ENCODE measurements at places on chromosomes 7 and 10.

DNA sequence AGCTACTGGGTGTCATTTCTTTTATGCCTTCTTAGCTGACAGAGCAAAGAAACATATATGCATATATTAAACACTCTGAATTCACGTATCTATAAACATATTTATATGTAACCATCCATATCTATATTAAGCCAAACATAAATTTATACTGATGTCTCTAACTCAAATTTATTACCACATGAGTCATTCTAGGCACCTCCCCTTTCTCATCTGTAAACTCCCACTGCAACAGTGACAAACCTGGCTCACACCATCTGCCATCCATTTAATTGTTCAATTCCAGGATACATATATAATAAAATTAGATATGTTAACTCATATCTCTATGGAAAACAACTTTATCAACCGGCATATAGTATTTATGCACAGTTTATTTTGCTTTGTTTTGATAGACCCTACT lies 722.3 kb downstream of the SORCS1 start:
- no peak for DNase-seq

DNA sequence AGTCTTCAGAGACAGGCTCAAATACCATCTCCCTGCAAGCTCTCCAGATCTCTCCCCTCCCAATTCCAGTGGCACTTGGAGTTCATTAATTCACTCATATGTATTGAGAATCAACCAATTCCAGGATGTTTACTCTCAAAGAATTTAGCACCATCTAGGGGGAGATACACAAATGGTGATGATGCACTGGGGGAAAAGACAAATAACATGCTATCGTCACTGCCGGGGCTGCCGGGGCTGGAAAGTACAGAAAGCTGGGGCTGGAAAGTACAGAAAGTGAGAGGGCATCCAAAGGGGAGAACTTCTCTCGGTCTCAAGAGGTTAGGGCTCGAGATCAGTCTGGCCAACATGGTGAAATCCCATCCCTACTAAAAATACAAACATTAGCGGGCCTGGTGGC lies 118.7 kb downstream of the MKX start:
- no peak for DNase-seq

DNA sequence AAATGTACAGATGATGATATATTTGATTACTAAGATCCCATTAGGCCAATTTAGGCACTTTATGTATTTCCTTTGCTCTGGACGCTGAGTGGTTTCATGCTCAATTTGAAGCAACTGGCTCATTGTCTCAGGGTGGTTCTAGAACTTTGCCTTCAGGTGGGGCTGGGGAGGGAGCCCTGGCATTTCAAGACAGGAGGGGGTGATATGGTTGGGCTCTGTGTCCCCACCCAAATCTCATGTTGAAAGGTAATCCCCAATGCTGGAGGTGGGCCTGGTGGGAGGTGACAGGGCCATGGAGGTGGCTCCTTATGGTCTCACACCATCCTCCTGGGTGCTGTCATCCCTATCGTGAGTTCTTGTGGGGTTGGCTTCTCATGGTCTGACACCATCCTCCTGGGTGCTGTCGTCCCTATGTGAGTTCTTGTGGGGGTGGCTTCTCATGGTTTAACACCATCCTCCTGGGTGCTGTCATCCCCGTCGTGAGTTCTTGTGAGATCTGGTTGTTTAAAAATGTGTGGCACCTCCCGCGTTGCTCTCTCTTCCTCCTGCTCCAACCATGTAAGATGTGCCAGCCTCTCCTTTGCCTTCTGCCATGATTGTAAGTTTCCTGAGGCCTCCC lies 151.5 kb upstream of the KLF6 start:
- no peak for DNase-seq

DNA sequence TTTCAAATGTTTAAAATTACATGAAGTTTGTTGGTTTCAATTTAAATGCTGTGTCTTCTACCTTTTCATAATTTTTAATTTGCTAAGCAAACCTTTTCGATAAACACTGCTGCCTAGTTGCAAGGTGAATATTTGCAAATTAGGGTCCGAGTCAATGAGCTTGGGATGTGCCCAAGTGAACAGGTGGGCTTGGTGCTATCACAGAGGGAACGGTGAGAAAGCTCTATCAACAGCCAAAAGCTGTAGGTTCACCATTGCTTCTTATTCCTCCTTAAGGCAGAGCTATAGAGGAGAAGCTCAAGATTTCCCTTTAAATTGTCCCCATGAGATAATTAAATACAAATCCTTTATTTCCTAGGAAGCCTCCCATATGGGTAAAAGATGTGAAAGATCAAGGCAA lies 245.3 kb upstream of the CELF2 start:
- no peak for DNase-seq

DNA sequence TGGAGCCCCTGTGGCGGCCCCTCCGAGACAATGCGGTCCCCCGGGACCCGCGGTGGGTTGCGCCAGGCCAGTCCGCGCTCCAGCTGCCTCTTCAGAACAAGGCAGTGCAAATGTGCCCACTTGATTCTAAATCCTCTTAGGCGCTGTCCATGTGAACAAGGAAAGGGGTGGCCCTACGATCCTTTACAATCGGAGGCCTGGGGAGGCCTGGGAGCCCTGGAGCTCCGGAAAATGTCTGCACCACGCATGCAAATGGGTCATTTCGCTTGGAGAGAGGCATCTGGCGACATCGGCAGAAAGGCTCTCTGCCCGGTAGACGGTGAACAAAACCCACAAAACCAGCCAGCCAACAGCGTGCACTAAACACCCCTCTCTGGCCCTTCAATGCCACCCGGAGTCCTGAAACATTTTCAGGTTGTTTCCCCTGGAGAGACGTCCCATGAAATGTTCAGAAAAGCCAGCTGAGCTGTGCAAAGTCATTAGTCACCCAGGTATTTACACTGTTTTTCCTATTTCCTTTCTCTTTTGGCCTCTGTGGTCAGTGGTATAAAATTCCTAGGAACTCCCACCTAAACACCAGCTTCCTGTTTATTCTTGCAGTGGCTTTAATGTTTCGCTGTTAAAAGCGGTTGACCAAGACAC lies 102.8 kb upstream of the ZNF438 start:
- peak; percentile 76 for DNase-seq

GRCh38 chr10:48452879-48453412 lies 146.5 kb downstream of the MAPK8 start:
- DNase-seq, result no peak

DNA sequence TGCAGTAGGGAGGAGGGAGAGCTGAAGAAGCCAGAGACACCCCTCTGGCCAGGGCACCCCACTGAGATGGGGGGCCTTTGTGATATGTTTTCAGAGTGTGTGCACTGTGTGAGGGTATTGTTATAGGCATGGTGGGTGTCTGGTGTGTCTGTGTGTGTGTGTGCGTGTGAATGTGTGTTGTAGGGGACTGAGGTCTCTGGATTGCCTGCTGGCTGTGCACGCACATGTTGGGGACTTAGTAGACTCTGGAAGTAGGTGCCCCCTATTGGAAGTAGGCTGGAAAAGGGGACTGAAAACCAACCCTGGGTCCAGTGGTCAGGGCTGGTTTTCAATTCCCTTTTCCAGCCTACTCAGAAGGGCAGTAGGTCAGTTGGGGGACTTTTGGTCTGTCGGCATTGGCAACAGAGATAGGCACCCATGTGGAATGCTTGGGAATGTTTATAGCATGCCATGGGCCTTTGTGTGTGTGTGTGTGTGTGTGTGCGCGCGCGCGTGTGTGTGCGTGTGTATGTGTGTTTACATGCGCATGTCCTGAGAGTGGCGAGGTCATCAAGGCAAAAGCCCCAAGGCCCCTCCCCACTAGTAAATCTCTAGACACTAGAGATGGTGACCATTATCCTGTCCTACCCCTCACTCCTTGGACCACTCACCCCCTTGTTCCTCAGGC lies 78.8 kb downstream of the HIF1AN start:
- no peak for DNase-seq

DNA sequence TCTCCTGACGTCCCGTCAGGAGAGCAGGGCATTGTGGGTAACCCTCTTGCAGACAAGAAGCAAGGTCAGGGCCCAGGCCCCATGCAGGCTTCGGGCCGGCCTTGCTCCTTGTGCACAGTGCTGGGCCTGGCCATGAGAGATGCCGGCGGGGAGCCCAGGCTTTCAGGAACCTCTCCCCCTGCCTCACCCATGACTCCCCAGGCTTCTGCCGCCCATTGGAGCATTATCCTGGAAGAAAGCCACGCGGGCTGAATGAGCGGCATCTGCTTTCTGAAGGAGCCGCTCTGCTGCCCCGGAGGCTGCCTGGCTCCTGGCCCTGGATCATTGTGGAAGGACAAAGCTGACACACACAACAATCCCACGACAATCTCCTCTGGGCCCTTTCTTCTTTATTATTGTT lies 233.5 kb downstream of the TCF7L2 start:
- DNase-seq, result no peak

- DNase-seq, result no peak
Measured at GRCh38 chr7:98211221-98211675, at the start of gene BHLHA15. BHLHA15 (plus strand) TSS chr7:98211439; CDS start chr7:98212310, 871 bp downstream.

DNA sequence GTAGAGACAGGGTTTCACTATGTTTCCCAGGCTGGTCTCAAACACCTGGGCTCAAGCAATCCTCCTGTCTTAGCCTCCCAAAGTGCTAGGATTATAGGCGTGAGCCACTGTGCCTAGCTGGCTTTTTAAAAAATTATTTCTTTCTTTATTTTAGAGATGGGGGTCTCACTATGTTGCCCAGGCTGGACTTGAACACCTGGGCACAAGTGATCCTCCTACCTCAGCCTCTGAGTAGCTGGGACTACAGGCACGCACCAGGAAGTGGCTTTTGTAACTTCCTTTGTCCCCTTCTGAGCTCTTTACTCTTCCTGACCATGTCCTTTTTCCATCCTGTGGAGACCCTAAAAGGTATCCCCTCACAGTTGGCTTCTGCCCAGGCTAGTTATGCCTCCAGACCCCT lies 2.1 kb upstream of the MYOZ1 start:
- no peak for DNase-seq

DNA sequence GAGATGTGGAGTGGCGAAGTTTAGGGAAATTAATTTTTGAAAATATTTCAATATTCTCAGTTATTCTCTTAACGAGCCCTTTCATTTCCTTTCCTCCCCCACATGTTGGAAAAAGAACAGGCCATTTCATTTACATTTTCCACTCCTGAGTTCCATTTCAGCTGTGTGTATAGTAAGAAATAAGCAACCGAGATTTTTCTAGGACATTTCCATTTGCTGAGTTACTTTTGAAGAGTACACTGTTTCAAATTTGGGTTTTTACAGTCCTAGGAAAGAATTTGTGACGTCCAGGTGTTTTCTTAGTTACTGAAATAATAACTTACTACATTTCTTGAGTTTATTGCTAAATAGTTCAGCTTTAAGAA lies 1.2 kb downstream of the SEPTIN7 start:
- no peak for DNase-seq

GRCh38 chr7:106893591-106893990 lies 28.5 kb downstream of the PIK3CG start:
- no peak for DNase-seq

DNA sequence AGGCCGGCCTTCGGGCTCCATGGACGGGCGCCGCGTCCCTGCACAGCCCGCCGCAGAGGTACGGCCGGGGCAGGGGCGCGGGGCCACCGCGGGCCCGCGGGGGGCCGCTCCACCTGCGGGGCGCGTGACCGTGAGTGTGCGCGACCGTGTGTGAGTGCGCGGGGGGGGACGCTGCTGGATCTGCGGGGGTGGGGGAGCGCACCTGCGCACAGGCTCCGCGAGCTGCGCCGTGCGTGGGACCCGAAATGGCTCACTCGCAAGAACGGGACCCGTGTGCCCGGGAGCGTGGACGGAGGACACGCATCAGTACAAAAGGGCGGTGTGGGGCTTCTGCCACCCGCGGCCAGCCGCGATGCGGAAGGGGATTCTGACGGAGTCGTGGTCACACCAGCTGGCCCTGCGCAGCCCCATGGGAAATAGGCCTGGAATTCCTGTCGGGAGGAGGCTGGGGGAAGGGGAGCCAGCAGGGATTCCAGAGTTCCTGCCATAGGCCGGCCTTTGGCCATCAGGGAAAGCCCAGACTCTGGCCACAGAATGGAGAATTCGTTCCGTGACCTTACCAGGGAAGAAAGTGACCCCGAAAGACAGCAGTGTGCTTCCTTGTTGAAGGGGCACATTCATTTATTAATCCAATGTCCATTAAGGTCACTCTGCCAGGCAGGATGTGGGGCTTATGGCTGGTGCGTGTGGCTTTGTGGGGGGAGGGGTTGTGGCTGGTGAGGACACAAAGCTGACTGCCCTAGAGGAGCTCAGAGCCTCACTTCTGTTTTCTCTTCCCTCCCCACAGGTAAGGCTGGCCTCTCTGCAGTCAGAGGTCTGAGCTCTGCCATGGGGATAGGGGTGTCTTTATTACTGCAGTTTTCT lies 494 bp downstream of the REPIN1 start:
- peak; percentile 77 for DNase-seq

- DNase-seq, result no peak
Measured at GRCh38 chr10:14879124-14879927, 660 bp downstream of the SUV39H2 start.
